Activated CD4-positive, alpha-beta memory T cell treated with anti-CD3 and anti-CD28 coated beads for 36 hours (primary cell): ENCODE measurements at places on chromosomes 6 and 20. TPM values are rescaled to one million over a fixed set of nuclear protein-coding genes. Genes with fewer than 3 reads are reported as not detected.

MCCD1 gene
- total RNA-seq, result not detected

PPIL1 gene
- 38.5 TPM for total RNA-seq

TRAPPC3L gene
- total RNA-seq, result not detected

DNA sequence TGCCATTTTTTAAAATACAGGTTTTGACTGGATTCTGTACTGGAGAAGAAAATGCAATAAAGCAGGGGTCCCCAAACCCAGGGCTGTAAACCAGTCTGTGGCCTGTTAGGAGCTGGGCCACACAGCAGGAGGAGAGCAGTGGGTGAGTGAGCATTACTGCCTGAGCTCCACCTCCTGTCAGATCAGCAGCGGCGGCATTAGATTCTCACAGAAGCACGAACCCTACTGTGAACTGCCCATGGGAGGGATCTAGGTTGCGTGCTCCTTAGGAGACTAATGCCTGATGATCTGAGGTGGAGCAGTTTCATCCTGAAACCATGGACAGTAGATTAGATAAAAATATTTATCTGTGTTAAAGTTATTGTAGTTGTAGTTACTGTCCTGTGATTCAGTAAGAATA, 21.1 kb upstream of the FBXO9 start:
- DNase-seq, result no peak

- no peak for DNase-seq
These were observed 268.8 kb downstream of the CENPW start for GRCh38 chr6:126608681-126609080.

- DNase-seq, result no peak
These were observed 4.6 kb upstream of the CABLES2 start for GRCh38 chr20:62411479-62412193.

DNA sequence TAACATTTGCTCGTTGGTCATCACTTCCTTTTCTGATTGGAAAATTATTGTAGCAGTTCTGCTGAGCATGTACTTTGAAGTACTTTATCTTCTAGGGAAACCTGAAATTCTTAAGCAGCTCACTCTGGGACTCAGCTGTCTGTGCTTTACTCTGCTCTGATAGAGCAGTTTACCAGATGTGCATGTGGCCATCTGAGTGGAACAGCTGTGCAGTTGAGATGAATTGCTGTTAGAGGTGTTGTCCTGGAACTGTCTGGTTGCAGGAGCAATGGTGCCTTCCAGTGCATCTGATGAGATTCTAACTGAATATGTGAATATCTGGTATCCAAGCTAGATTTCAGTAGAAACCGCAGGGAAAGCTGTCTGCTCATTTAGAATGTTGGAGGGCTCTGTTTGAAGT, 27.2 kb downstream of the PANK2 start:
- no peak for DNase-seq

GRCh38 chr6:105161421-105161820, 18.4 kb downstream of the POPDC3 start:
- DNase-seq, result no peak

DNA sequence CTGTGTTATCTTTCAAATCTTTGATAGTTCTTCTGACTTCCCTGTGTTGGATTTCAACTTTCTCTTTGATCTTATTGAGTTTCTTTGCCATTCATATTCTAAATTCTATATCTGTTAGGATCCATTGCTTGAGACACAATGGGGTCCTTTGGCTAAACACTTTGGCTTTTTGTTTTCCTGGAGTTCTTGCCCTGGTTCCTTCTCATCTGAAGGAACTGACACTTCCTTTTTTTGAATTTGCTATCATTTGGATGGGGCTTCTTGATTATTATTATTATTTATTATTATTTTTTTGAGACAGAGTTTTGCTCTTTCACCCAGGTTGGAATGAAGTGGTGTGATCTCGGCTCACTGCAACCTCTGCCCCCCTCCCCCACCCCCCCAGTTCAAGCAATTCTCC, 30.1 kb upstream of the EIF2S2 start:
- DNase-seq, result no peak

GRCh38 chr6:117547688-117548621, 54.4 kb downstream of the GOPC start:
- peak; percentile 56 for DNase-seq
